ENCODE measurements at places on chromosomes 4 and X. TPM values are rescaled to one million over a fixed set of nuclear protein-coding genes. Genes with fewer than 3 reads are reported as not detected.

ARHGAP24 gene
- 0.55 TPM for total RNA-seq

ADGRL3 gene
- 0.04 TPM for total RNA-seq

RAB39B gene
- 0.07 TPM for total RNA-seq

DRD5 gene
- not detected for total RNA-seq

CPZ gene
- 0.38 TPM for total RNA-seq

DUX4 gene
- not detected for total RNA-seq

C4orf50 gene
- not detected for total RNA-seq

SLC34A2 gene
- not detected for total RNA-seq

BEX1 gene
- total RNA-seq: 85.8 TPM

PDLIM3 gene
- total RNA-seq: 6.3 TPM

PABPC1L2B gene
- not detected for total RNA-seq

TRO gene
- 7.5 TPM for total RNA-seq

SYN1 gene
- total RNA-seq: not detected

RIPPLY1 gene
- 0.49 TPM for total RNA-seq

FHIP1A gene
- total RNA-seq: 2.9 TPM

DUSP9 gene
- 435 TPM for total RNA-seq

DDX53 gene
- not detected for total RNA-seq

RPS6KA6 gene
- not detected for total RNA-seq

SMIM43 gene
- total RNA-seq: not detected

HSFX1 gene
- total RNA-seq: 0.09 TPM

USP26 gene
- total RNA-seq: not detected

NEXMIF gene
- not detected for total RNA-seq

CDKL5 gene
- 9.2 TPM for total RNA-seq

CYSLTR1 gene
- total RNA-seq: not detected

ZDHHC15 gene
- total RNA-seq: not detected

TRIM61 gene
- total RNA-seq: not detected

REST gene
- 30.4 TPM for total RNA-seq

FSTL5 gene
- total RNA-seq: 0.28 TPM

BMPR1B gene
- total RNA-seq: not detected

Data from HepG2 (cell line).